ENCODE measurements at places on chromosomes 5 and 9.
A peak's percentile ranks its signal among the peaks of the same experiment; 100 is the strongest.

GRCh38 chr5:1552521-1553255 is 28.9 kb upstream of the LPCAT1 start:
- peak; percentile 46 for DNase-seq

- DNase-seq, result no peak
Observed at GRCh38 chr9:109452761-109453160, 45.3 kb downstream of the PTPN3 start.

GRCh38 chr5:158809310-158809850 is 290.3 kb downstream of the EBF1 start:
- no peak for DNase-seq

GRCh38 chr5:96198356-96199058 is 234.5 kb downstream of the PCSK1 start:
- DNase-seq, result no peak

All from left cardiac atrium (tissue), 4 donors.